ENCODE measurements at places on chromosomes 7 and 10.

- DNase-seq, result peak; percentile 25
These were observed 4.4 kb upstream of the SEMA3C start for GRCh38 chr7:80923211-80923612.

- DNase-seq, result no peak
These were observed 172.9 kb downstream of the CDK14 start for GRCh38 chr7:90769036-90769435.

DNA sequence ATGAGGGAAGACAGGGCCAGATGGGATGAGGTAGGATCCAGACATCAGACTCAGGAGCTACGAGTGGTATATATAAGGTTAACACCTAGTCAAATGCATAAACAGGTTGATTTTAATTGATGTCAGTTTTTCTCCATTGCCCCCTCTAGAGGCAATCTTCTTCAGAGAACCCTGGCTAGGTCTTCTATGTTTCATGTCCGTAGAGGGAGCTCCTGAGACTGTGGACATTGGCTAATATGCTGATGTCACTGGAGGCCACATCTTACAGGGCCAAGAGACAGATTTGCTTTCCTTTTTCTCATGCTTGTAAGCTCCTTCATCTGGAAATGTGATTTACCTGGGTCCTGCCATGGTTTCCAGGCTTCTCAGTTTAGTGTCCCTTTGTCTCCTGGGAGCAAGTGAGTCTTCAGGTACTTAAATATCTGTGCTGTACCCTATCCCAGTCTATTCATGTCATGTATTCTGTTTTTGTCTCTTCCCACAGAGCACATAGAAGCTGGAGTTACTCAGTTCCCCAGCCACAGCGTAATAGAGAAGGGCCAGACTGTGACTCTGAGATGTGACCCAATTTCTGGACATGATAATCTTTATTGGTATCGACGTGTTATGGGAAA is 161.6 kb upstream of the PRSS1 start:
- DNase-seq, result peak; percentile 63

DNA sequence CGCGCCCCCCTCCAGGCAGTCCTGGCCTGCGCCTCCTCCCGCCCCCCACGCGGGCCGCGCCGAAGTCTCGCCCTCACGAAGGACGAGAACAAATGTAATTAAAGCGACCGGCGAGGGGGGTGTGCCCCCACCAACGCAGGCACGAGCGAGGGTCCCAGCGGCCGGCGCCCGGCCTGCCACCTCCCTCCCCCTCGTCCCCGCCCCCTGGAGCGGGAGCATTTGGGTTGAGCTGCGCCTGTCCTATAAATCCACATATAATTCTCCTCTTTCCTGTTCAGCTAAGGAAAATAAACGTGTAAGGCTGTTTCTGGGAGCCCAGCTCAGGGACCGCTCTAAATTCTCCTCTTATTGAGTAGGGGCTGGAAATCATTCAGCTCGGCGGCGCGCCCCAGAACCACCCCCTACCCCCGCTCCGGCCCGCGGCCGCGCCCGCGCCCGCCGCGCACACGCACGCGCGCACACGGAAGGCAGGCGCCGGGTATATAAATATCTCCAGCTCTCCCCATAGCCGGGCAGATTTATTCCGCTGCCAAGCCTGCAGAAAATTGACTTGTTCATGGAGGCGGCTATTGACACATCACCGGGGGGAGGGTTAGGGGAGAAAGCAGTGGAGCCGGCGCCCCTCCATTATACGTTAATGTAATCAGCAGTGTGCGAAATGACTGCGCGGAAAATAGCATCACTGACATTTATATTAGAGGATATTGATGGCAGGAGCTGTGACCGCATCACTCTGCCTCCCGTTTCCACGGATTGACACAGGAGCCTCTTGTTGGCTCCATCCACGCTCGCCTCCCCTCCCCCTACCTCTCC is 61.6 kb upstream of the BTRC start:
- peak; percentile 67 for DNase-seq

- DNase-seq, result no peak
These were observed 82.1 kb upstream of the IGFBP3 start for GRCh38 chr7:46003161-46003560.

DNA sequence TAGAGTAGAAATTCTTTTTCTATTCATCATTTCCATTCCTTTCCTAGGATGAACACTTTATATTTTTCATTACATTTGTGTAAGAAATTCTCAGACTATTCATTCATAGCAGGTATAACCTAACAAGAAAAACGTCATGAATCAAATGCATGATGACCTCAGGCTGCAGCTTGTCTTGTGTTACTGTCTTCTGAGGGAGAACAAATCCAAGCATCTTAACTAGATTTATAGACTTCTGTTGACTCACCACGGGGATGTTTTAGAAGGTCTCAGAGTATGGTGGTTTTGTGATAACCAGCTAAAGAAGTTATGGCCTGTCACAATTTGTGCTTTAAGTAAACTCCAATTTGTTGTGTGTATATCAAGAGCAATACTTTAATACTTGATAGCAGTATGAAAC is 102.7 kb downstream of the ANKRD7 start:
- DNase-seq, result no peak

DNA sequence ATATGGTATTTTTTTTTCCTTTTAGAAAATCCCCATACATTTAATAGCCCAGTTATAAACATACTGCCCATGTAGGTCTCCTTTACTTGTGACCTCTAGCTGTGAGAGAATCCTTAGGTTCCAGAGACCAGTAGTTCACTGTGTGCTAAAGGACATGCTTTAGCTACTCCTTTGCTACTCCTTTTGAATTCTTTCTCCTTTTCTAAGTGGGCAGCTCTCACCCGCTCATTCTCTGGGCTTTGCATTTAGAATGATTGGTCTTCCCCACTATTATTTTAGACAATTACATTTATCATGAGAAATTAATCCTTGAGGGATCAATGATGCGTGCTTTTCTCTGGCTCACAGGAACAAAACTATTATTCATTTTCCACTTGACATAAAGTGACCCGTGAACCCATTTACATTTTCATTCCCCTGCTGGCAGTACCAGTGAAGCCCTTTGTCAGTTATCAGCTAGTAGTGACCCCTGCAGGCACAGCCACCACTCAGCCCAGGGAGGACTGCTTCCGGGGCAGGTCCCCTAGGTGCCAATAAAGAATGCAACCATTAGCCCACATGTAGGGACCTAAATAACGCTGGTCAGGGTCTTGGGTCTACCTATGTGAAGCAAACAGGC is 844.3 kb downstream of the CNTNAP2 start:
- DNase-seq, result peak; percentile 40

DNA sequence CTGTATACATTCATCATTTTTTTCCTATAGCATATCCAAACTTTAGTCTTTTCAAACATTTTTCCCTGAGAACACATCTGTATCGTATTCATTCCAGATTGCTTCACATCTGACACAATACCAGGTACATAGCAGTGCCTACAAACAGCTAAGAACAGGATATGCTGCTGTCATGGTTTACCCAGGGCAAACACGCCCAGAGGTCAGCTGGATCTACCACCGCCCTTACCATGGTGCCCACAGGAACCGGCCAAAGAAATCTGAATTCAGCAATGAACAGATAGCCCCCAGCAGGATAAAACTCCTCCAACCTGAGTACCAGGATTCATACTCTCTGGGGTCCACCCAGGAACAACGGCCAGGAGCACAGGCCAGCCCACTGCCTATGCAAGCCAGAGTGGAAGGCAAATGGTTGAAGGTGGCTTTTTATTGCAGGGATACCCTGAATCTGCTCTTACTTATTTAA is 43.0 kb downstream of the TNS3 start:
- no peak for DNase-seq

GRCh38 chr10:133565441-133566294 is at the start of gene SYCE1:
TSS of gene SYCE1 (minus strand) at chr10:133565583. CDS start at chr10:133565529, 54 bp downstream.
- DNase-seq, result no peak

DNA sequence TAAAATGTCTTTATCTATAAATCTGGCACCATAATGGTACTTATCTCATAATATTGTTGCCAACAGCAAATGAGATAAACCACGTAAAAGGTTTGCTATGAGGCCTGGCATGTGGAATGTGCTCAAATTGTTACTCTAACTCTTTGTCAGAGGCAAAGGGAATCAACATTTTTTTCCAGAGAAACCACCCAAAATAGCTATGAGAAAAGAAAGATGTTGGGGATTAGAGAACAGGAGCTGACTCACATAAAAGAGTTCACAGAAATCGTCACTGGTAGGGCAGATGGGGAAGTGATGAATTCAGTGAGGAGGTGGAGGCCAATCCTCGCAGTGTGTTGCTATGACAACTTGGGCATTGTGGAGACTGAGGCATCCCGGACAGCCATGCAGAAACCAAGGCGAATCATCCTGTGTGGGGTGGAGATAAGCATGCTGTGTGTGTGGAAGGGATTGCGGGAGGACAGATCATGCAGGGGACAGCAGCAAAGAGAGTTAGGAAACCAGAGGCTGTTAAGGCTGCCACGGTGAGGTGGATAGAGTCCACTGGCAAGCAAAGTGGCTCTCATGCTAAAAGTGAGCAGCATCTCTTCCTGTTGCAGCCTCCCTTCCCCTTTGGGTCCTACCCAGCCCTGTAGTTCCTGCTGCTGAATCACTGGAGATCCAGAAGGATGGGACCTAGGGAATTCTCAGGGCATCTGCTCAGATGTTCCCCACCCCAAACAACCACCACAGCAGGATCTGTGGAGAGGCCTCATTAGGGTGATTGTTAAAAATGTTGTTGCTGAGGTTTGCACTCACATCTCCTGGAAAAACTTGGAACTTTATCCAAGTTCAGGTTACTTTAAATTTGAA is 103.9 kb downstream of the CUBN start:
- DNase-seq, result no peak

DNA sequence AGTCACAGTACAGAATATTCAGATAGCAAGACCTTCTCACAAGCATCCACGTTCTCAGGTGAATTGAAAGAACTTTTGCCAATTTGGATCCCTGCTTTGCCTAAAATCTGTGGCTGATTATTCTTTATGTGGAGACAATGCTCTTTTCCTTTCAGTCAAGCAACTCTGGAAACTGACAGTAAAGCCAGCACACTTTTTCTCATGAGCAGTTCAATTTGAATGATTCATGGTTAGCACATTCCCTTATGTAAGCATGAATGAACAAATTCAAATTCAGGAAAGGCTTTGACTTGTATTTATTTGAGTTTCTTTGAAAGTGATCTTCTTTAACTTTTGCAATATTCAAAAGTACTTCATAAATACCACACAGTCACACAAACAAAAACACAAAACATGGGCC is 57.6 kb downstream of the MEOX2 start:
- DNase-seq, result no peak

DNA sequence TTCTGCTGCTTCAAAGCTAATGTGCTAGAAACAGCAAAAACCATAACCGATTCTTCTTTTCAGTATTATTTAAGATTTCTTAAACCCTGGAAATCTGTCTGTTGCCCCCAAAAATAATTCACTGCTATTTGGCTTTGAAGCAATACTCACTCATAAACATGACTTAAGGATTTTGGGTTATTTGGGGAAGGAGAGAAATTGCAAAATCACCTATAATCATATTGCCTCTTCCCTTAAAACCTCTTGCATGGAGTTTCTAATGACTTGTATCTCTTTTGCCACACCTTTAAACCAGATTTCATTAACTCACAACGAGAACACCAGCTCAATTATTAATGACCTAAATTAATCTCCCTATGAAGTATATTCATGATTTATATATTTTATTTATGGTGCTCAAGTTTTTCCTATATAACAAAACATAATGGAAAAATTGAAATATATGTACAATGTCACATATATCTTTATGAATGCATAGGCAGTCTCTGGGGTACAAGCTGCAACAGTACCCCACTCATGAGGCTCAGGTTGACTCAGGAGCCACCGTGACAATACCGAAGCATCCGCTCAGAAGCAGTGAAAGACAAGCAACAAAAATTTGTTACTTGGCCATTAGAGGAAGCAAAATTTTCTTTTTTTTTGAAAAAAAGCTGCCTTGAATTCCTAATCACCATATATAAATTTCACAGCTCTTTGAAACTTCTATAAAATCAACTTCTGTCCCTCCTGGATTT is 3.0 kb downstream of the NAMPT start:
- DNase-seq, result no peak

DNA sequence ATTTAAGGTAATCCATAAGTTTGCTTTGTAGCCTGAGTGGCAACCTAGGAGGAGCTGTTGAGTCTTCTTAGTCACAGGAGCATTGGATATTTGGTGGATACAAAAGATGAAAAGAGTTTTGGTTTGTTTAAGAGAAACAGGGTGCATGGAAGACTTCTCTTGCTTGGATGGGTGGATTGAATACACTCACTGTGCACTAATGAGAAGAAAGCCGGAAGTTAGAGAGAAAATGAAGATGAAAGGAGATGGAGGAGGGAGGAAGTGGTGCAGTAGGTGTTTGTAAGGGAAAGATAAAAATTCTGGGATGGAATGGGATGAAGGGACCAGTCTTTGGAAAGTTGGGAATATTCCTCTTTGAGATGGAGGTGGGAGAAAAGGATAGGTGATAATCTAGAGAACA is 7.7 kb downstream of the MDFIC start:
- DNase-seq, result no peak

- DNase-seq, result no peak
These were observed 60.5 kb downstream of the SH2D4B start for GRCh38 chr10:80598084-80598798.

- peak; percentile 77 for DNase-seq
These were observed 101.6 kb downstream of the DYNC2I1 start for GRCh38 chr7:158957921-158958491.

DNA sequence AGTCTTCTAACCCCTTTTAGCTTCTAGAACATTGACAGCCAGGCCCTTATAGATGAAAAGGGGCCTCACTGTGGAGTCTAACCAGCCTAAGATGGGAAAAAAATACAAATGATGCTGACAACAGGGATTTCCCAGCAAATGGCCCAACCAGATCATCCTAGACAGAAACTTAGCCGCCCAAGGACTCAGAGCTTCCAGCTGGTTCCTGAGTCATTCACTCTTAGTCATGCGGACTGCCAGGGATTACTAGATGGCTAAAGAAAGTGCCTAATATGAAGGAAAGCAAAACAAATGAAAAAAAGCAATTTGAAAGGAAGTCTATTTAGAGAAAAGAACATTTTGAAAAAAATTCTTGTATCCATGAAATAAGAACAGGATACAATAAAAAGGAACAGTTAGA is 23.7 kb downstream of the TSPAN14 start:
- no peak for DNase-seq

DNA sequence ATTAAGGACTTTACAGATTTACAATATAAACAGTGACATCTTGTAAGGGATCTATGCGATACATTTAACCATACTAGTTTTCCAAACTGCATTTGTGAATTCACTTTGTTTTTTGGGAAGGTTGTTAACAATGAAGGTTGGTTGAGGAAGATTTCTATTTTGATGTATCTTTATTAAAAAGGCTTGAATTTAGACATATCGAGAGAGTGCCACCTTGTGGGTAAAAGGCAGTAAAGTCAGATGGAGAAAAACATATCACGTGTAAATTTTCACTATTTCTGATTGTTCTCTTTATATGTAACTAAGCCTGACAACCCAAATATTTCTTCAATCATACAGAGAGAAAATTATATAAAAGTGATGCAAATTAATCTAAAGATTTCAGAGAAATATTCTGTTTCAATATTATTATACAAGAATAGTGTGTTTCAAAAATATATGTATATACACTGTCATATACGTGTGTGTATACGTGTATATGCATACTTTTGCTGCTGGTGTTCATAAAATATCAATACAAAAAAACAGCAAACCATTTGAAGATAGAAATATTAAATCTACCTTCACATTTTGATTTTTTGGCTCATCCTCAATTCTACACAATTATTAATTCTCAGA is 988.6 kb downstream of the SORCS1 start:
- peak; percentile 3 for DNase-seq

GRCh38 chr10:35876248-35876647 is 234.2 kb upstream of the FZD8 start:
- DNase-seq, result no peak

- no peak for DNase-seq
These were observed 116.5 kb downstream of the COL26A1 start for GRCh38 chr7:101479217-101479616.

Data from NCI-H2081 (cell line).